ENCODE measurements at places on chromosomes 13 and 19.

GRCh38 chr19:35330475-35330874 lies 1.5 kb downstream of the CD22 start:
- DNase-seq, result no peak

- peak; percentile 73 for DNase-seq
Observed at GRCh38 chr13:73938372-73939070, 195.7 kb downstream of the KLF12 start.

- no peak for DNase-seq
Observed at GRCh38 chr13:31925079-31925478, 106.5 kb upstream of the FRY start.

DNA sequence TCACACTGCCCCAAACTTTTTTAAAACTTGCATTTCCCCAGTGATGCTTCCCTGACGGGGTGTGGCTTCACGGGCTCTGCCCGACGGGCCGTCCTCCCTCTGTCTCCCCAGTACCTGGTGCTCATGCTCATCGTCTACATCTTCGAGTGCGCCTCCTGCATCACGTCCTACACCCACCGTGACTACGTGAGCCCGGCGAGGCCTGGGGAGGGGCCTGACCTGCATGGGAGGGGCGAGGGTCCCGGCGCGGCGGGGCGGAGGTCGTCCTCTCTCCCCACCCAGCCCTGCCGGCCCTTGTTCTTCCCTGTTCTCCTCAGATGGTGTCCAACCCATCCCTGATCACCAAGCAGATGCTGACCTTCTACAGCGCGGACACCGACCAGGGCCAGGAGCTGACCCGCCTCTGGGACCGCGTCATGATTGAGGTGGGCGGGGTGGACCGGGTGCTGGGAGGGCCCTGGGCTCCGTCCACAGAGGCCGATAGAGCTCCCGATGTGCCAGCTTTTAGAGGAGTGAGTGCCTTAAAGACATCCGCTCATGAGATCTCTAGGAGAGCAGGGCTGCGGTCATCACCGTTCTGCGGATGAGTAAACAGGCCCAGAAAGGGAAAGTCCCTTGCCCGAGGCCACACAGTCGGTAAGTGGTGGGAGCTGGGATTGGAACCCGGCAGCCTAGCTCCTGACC lies 6.9 kb downstream of the UPK1A start:
- DNase-seq, result peak; percentile 85

- DNase-seq, result no peak
Observed at GRCh38 chr13:47837906-47838305, 163.2 kb downstream of the SUCLA2 start.

DNA sequence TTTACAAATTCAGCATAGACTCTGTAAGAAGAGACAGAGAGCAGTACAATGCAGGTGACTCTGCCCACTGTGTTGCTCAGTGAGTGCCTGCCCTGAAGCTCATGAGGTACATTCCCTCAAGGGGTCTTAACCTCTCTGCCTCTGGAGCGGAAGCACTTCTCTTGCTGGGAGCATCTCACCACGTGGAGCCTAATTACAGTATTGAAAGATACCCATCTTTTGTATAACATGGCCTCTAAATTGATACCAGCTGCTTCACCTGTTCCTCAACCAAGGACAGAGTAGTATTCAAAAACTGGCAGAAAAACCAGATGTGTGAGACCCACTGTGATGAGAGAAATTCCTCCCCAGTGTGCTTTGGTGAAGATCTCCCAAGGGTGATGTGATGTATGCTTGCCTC lies 77.1 kb downstream of the SACS start:
- DNase-seq, result no peak

GRCh38 chr13:33205804-33206221 lies 79.7 kb downstream of the STARD13 start:
- DNase-seq, result no peak

DNA sequence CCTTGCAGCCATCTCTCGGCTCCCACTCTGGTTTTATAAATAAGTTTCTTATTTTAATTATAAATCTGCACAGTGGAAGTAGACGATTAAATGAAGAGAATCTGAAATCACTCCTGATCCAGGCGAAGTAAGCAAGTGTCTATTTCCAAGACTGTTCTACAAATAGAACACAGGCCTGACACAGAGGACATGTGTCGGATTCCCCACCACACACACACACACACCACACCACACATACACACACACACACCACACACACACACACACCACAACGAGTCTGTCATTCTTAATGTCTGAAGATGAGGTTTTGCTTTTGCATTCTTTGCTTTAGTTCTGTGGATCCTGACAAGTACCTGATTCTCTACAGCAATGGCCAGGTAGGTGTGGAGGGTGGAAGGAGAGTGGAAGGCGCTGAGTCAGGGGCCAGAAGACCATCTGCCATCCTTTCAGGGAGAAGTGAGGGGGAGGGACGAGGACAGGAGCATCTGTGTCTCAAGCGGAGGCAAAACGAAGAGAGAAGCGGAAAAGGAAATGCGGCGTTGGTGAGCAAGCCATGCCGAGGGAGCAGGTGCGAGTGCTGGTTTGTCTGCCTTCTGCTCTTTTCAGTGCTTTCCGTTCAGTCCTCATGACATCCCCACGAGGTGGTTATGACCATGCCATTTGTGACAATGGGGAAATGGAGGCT lies 110.2 kb downstream of the TEX26 start:
- DNase-seq, result no peak

DNA sequence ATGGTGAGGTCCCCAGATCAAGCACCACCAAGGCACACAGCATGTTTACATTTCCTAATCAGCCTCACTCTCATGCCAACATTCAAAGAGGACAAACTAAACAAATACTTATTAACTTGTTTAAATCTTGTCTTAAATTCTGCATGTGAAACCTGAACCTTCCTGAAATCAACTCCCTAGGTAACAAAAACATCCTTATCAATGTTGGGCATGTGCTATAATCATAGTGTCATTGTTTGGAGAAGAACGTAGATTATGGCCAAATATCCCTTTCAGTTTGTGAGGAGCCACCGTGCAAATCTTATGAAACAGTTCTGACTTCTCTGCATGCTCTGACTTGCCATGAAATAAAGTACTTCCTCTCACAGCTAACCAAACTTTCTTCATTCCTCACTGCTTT lies 123.8 kb downstream of the NDFIP2 start:
- DNase-seq, result no peak

- DNase-seq, result no peak
Observed at GRCh38 chr19:7483720-7484201, 5.1 kb downstream of the PEX11G start.

GRCh38 chr13:95253033-95253432 lies 48.2 kb downstream of the ABCC4 start:
- no peak for DNase-seq

DNA sequence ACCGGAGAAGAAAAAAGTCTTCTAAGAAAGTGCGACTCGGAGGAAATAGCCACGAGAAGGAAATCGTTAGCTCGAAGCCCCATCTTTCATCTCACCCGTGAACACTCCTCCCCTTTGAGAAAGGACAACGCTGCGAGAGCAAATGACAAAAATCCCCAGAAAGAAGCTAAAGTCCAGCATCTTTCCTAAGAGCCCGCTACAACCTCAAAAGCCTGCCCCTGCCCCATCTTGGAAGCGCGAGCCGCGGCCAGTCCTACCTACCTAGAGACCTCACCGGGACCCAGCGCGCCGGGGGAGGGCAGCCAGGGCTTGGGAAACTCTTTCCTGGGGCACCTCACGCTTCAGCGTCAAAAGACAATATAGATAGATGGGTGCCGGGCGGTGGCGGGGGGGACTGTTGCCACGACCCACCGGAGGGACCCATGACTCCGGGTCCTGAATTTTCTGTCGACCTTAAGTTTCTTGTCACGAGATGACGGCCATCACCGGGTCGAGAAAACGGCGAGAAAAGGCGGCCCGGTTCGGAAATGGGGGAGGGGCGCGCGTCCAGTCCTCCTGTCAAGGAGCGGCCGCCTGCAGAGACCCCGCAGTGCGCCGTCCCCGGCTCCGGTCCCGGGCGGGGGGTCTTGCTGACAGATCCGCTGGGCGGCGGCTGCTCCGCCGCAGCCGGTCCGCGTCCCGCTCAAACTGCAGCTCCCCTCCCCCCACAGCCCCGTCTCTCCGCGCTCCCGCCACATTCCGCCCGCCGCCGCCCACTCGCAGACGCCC lies 65.9 kb downstream of the KCNRG start:
- peak; percentile 44 for DNase-seq

- DNase-seq, result peak; percentile 0
Observed at GRCh38 chr13:72504131-72504841, 223.1 kb downstream of the MZT1 start.

DNA sequence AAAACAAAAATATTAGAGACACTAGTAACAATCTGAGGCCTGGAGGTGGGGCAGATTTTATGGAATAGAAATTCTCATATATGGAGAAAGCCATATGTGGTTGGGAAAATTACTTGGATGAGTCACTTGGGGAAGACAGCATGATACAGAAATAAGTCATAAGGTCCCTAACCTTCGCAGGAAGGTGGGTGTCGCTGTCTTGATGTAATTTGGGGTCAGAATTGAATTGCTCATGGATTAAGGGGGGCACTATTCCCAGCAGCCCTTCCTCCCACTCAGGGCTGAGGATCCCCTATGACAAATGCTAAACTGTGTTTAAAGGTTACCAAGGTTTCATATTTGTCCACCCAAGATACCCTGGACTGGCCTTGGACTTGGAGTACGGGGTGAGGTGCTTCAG lies 5.0 kb downstream of the RDH8 start:
- no peak for DNase-seq

DNA sequence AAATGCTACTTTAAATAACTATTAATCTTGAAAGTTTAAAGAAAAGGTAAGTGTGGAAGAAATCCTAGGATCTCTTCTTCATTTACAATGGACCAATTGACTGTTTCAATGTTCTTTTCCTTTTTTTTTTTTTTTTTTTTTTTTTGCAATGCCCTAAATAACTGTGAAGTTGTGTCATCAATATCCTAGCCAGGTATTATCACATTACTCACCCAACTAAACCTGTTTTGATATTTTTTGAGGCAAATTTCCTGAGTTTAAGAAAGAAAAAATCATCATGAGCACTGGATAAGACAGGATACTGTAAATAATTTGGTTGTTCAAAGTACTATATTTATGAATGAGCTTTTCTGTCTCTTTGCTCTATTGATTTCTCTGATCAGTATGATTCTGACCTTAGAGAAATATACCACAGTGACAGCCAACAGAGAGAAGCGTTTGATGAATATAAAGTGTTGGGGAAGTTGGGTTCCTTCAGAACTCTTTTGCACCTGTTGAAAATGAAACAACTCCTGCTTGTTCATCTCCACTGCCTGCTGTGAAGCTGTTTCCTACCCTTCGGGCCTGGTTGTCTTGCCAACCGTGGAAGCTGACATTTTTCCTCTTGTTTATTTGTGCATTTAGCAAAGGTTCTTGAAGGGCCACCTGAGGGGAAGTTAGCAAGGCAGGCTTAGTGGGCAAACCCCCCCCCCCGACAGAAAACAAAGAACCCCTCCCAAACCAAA lies 1220.5 kb upstream of the SLC10A2 start:
- no peak for DNase-seq

DNA sequence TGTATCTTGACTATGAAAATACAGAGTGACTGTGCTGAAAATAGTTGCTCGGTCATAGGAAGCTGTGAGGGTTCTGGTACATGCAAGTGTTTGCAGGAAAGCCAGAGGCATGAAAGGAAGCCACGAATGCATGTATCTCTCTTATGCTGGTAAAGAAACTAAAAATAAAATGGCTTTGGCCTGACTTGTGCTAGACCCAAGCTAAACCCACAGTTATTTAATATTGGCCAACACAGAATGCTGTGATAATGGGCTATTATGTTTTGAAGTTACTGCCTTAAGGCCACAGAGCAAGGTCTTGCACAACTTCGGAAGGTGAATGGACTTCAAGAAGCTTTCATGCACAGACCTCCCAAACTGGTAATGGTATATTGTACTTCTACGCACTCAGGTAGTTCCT lies 518.2 kb upstream of the HTR2A start:
- DNase-seq, result no peak

GRCh38 chr19:4971424-4971793 lies 2.5 kb downstream of the KDM4B start:
- DNase-seq, result no peak

- no peak for DNase-seq
Observed at GRCh38 chr13:68550330-68550729, 1320.2 kb upstream of the PCDH9 start.

- DNase-seq, result no peak
Observed at GRCh38 chr13:35988648-35989081, 142.5 kb downstream of the DCLK1 start.

GRCh38 chr13:45596800-45597475 lies 18.6 kb downstream of the ERICH6B start:
- no peak for DNase-seq

DNA sequence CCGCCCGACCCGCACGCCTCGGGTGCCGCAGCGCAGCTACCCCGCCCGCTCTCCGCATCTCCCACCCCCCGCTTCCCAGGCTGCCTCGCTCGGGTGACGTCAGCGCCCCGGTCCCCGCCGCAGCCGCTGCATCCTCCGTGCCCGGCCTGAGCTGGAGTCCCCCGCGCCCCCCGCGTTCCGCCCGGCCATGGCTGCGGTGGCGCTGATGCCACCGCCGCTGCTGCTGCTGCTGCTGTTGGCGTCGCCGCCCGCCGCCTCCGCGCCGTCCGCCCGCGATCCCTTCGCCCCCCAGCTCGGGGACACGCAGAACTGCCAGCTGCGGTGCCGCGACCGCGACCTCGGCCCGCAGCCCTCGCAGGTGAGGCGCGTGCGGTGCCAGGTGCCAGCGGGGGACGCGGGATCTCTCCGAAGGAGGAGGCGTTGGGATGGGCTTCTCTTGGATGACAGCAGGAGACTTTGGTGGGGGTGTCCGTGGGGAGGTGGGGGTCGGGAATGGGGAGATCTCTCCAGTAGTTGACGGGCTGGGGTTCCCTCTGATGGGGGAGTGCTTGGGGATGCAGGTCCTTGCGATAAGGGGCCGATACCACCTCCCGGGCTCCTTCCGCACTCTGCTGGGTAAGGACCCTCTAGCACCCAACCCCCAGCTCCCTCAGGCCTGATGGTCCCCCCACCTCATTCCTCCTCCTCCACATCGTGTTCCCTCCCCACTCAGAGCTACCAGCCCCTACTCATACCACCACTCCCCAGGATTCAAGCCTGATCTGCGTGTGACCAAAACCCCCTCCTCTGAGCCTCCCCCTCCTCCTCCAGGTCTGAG lies at the start of gene TMEM59L:
Gene TMEM59L (plus strand): TSS at position 99 of the 817 bp plus-strand sequence. CDS start 89 bp downstream, at position 188.
- DNase-seq, result no peak

DNA sequence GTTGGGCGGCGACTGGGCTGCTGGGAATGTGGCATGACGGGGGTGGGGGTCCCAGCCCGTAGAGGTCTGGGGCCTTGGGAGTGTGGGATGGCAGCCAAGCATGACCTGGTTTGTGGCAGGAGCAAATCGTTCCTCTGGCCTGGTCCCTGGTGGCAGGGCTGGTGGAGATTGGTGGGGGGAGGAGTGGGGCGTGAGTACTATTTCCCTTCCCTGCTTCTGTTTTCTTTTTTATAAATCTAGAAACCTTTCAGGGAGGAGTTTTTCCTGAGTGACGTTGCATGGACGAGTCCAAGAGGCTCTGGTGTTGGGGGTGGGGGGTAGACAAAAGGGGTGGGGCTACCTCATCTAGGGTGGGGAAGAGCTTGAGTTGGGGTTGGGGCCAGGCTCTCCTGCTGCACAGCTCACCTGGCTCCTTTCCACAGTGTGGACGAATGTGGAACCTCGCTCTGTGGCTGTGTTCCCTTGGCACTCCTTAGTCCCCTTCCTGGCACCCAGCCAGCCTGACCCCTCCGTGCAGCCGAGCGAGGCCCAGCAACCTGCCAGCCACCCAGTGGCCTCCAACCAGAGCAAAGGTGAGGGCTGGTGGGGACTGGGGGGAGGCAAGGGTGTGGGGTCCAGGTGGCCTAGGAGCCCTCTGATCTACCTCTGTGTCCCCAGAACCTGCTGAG lies 15.4 kb upstream of the PRR19 start:
- no peak for DNase-seq

All from ACHN (cell line).